ENCODE measurements at places on chromosomes 11 and 22.

- DNase-seq, result no peak
Measured at GRCh38 chr11:27414644-27415043, 51.6 kb upstream of the CCDC34 start.

DNA sequence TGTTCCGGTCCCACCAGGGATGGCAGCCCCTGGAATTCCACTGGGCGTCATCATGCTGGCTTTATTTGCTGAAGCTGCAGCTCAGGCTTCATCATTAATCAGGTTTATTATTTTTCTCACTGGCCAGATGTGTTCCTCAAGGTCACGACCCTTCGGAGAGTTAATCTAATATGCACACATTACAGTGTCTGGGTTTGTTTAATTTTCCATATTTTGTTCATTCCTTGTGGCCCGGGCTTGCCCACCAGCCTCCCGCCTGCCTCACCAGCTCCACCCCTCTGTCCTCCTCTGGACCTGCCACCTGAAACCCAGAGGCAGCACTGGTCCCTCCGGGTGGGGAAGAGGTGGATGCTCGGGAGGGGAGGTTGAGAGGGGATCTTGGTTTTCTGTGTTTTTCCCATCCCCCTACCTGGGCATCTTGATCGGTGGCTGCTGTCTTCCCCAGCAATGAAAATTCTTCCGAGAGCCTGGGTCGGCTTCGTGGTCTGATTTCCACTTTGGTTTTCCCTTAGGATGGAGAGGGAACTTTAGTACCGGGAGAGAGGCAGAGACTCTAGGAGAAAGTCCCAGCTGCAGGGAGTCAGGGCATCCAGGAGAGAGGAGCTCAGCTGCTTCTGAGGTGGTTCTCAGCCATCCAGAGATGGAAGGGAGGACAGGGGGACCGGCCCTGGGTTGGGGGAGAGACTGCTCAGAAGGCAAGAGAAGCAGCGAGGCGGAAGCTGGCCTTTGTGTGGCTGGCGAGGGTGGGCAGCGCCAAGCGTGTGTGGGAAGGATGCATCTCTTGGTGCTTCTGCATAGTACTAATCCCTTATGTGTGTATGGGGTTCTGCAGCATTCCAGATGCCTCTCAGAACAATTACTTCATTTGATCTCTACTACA is 2.1 kb downstream of the GRIK4 start:
- DNase-seq, result no peak

GRCh38 chr11:68976563-68976962 is 4.2 kb downstream of the MRGPRD start:
- no peak for DNase-seq

- DNase-seq, result no peak
Measured at GRCh38 chr11:64754124-64754918, 5.5 kb downstream of the PYGM start.

DNA sequence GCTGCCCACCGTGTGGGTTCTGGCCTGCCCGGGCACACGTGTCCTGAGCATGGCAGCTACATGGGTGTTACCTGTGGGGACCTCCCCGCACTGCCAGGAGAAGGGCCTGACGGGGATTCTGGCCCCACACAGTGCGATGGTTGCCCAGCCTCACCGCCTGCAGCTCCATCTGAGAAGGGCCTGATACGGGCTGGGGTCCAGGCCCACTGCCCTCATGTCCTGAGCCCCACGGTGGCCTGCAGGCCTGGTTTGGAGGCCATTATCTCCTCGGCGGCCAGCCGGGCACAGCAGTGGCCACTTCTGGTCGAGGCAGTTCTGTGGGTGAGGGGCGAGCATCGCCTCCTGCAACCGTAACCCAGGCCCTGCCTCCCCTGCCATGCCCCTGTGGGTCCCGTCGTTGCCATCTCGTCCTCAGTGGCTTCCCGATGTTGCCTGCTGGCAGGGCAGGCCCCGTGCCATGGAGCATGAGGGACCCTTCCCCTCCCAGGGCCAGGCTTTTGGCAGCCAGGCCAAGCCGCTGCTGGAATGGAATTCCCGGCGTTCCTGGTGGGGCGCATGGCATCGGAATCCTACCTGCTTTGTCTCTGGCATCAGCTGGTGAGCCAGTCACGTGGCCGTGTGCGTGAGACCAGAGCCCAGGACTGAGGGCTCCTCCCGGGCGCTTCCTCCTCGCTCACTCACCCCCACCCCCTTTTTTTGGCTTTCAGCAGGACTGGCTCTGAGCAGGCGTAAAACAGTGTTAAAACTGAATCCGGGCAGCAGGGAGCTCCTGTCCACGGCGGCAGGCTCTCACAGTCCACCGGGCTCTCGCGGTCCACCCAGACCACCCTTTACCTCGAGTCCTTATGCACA is 71.9 kb upstream of the PPARA start:
- no peak for DNase-seq

GRCh38 chr11:2780850-2781407 is 81.1 kb upstream of the KCNQ1OT1 start:
- DNase-seq, result no peak

DNA sequence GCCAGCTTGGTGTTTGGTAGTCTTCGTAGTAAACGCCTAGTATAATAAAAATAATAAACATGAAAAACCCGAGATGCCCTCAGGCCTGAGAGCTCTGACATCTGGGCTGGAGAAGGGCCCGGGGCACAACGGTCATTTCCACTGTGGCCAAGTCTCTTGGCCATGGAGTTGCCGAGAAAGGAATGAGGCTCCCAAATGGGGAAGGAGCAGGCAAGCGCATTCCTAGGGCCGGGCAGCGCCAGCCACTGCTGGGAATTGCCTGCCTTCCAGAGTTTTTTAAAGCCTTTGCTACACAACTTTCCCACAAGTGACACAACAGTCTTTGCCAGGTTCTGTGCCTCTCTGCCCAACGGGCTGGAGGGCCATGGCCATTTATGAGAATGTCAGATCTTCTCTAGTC is 103.4 kb downstream of the NAV2 start:
- DNase-seq, result no peak

DNA sequence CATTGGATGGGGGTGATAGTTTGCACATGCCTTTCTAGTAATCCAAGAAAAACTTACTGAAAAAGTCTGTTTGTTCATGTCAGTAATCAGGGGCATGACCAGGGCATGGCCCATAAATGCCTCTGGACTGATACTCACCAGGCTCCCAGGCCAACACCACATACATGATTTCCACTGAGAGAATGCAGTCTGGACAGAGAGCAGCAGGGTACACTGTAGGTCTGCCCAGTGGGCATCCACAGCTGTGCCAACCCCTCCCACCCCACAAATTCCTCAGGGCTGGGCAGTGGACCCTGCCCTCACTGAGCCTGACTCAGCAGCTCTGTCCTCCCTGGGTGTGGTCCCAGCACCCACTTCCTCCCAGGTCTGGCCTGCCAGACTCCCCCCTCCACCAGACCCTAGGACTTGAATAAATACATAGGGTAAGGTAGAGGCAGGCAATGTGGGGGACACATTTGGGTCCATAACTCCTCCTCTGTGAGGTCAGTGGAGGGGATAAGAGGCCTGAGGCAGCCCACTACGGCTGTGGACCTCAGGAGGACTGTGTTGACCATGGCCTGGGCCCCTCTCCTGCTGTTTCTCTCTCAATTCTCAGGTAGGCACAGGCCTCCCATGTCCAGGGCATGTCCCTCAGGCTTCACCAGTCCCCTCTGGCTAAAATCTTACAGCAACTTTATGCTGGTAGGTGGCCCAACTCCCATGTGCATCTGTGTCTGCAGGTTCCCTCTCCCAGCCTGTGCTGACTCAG is 92.2 kb upstream of the TOP3B start:
- DNase-seq, result no peak

DNA sequence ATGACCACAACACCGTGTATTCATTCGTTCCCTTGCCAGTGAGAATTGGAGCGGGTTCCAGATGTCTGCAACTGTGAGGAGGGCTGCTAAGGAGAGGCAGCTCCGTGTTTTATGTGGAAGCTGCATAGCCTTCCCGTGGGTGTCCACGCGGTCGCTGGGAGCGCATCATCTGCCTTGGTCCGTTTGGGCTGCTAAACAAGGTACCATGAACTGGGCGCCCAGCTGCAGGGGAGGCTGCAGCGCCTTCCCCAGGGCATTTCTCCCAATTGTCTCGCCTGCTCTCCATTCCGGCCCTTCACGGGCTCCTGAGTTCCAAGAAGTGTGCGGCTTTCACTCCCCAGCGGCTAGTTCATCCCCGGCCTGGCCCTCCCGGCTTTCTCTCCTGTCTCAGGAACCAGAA is 1446.4 kb downstream of the TBC1D22A start:
- no peak for DNase-seq

DNA sequence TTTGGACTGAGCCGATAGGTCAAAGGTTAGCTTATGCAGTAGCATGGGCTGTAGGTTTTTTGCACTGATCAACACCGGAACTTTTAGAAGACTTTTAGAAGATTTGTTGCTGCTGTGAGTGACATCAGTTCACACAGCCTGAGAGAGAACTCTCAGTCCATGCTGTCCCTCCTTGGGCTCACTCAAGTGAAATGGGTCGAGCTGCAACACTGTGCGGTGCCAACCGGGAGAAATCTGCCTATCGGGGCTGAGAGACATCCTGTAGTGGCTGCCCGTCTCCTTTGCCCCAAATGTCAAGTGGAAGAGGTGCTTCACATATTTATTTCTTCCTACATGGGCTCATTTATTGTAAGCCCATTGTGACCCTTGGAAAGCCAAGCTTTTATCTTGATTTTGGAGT is 170.2 kb downstream of the LDLRAD3 start:
- no peak for DNase-seq

- DNase-seq, result no peak
Measured at GRCh38 chr11:100776212-100776896, 89.3 kb downstream of the ARHGAP42 start.

GRCh38 chr11:48099916-48100446 is 116.6 kb upstream of the OR4B1 start:
- no peak for DNase-seq

DNA sequence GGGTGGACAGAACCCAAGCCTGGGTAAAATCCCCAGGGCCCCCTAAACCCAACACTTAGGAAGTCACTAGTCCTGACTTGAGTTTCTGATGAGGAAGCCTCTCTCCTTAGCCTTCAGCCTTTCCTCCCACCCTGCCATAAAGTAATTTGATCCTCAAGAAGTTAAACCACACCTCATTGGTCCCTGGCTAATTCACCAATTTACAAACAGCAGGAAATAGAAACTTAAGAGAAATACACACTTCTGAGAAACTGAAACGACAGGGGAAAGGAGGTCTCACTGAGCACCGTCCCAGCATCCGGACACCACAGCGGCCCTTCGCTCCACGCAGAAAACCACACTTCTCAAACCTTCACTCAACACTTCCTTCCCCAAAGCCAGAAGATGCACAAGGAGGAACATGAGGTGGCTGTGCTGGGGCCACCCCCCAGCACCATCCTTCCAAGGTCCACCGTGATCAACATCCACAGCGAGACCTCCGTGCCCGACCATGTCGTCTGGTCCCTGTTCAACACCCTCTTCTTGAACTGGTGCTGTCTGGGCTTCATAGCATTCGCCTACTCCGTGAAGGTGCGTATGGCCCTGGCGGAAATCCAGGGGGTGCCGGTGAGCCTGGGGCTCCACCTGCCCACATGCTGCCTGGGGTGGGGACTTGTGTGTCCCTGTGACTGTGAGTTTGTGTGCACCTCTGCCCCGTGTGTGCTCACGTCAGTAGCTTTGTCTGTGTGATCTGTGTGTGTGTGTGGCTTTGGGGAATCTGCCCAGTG is at the start of gene IFITM1:
Gene IFITM1 (plus strand): TSS at position 254 of the 767 bp plus-strand sequence. CDS start 131 bp downstream, at position 385.
- DNase-seq, result peak; percentile 50

DNA sequence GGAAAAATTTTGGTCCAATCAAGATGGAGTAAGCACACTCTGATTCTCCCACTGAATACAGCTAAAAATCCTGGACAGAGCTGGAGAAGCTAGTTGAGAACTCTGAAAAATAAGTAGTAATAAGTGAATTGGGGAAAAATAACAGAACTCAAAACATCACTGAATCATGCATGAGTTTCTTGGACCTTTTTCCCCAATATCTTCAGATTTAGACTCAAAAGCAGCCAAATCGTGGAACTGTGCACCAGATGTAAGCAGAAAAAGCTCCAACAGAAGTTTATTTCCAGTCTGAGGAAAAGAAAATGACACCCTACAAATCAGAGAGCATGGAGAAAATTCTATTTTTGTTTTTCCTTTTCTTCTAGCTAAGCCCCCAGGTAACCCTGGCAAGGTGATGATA is 279.7 kb upstream of the CTSC start:
- DNase-seq, result no peak

DNA sequence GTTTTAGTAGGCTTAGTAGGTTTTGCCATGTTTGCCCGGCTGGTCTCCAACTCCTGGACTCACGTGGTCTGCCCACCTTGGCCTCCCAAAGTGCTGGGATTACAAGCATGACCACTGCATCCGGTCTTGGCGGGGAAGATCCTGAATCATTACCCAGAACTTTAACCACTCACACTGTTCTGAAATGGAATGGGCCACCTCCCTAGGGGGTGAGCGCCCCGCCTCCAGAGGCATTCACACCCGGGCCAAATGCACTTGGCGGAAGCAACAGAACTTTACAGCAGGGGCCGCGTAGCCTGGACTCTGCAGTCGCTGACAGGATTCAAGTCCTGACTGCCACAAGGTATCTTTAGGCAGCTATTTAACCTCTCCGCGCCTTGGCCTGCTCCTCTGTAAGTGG is 5.4 kb downstream of the CCDC86 start:
- no peak for DNase-seq

DNA sequence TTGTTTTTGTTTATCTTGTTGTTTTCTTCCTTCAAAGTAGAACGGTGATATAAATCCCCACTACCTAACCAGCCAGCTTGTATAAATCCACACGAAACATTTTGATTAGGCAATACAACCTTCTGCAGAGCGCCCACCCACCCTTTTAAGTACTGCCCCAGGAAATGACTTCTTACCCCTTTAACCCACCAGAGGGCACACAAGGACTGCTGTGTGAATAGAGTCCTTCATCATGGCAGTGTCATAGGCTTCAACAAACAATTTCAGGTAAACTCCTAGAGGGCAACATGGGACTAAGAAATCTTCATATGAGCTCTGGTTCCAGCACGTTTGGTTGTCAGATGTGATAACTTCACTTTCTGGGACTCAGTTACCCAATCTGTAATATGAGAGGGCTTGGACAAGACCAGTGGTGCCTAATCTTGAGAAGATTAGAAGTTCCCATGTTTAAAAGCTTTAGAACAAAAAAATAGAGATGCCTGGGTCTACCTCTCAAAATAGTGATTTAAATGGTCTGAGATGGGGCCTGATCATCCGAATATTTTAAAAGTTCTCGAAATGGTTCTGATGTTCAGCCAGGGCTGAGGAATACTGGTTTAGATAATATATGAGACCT is 56.1 kb downstream of the PIWIL4 start:
- peak; percentile 16 for DNase-seq

- no peak for DNase-seq
Measured at GRCh38 chr11:18844753-18845367, 53.3 kb upstream of the PTPN5 start.
